ENCODE measurements at places on chromosomes 6 and 20. TPM values are rescaled to one million over a fixed set of nuclear protein-coding genes. Genes with fewer than 3 reads are reported as not detected.
A peak's percentile ranks its signal among the peaks of the same experiment; 100 is the strongest.

DNA sequence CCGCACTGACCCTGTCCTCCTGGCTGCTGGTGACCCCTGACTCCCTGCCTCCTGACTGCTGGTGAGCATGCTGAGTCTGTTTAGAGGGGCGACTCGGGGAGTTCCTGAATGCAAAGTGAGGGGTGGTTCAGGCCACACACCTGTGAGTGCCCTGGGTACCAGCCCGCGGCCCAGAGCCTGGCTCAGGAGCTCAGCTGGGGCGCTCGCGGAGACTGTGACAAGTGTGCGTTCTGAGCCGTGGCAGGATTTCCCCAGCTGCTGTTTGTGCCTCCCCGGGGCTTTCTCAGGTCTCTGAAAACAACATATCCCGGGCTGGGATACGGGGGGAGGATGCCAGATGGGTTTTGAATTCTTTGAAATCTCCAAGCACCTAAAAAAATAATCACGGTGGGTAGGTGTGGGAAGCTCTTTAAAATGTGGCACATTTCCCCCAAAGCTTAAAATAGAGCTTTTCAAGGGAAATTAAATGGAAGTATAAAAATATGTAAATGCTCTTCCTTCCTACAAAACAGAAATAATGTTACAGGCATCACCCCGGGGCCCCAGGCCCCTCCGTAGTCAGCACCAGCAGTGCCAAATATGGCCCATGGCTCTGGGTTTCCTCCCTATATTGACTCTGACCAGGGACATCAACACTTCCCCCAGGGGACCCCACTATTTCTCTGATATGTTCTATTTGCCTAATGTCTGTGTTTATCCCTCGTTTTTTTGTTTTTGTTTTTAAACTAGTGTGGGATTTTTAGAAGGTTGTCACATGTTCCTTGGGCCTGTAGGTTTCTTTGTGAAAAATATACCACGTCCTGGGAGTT, 49.9 kb upstream of the TAGAP start:
- no peak for DNase-seq

- DNase-seq, result no peak
These were observed 57.4 kb upstream of the EMILIN3 start for GRCh38 chr20:41424011-41424410.

DNA sequence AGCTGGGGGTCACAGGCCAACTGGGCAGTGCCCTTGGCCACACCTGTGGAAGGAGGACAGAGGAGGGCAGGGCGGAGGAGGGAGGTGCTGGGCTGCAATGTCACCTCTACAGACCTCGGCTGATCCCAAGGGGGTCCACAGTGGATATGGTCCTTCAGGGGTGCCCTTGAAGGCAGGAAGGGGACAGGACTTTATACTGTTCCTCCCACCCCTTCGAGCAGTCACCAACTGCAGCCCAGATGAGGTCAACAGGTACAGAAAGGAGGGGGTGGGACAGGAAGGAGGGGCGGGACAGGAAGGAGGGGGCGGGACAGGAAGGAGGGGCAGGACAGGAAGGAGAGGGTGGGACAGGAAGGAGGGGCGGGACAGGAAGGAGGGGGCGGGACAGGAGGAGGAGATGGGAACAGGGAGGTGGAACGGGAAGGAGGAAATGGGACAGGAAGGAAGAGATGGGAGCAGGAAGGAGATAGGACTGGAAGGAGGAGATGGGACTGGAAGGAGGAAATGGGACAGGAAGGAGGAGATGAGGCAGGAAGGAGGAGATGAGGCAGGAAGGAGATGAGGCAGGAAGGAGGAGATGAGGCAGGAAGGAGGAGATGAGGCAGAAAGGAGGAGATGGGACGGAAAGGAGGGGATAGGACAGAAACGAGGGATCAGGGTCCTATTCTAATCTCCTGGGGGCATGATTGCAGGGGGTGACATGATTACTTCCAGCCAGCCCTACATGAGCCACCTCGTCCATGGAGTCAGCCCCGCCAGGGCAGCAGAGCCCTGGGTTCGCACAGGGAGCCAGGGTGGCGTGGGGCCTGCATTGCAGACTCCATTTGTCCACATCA, 19.4 kb upstream of the MRGBP start:
- DNase-seq, result peak; percentile 33

DNA sequence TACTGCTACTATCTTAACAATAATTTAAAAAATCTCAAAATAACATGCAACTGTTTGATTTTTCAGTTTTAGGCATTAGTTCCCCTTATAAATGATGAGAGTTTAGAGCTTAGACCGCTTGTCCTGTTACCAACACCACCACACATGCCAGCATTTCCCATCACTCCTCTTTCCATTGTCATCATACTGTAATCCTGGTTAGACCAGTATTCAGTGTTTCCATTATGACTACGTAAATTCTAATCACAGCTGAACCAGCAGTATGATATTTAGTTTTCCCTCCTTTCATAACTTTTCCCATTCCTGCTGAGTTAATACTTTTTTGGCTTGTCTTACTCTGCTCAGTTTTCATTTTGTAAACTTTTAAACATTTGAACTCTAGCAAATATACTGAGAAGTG, 12.2 kb upstream of the TBC1D20 start:
- peak; percentile 88 for DNase-seq

GRCh38 chr6:1558388-1558787, 51.3 kb upstream of the FOXC1 start:
- DNase-seq, result no peak

- no peak for DNase-seq
These were observed 89.8 kb upstream of the ATXN1 start for GRCh38 chr6:16851044-16851540.

The CDH26 gene
- 0.22 TPM for total RNA-seq

DNA sequence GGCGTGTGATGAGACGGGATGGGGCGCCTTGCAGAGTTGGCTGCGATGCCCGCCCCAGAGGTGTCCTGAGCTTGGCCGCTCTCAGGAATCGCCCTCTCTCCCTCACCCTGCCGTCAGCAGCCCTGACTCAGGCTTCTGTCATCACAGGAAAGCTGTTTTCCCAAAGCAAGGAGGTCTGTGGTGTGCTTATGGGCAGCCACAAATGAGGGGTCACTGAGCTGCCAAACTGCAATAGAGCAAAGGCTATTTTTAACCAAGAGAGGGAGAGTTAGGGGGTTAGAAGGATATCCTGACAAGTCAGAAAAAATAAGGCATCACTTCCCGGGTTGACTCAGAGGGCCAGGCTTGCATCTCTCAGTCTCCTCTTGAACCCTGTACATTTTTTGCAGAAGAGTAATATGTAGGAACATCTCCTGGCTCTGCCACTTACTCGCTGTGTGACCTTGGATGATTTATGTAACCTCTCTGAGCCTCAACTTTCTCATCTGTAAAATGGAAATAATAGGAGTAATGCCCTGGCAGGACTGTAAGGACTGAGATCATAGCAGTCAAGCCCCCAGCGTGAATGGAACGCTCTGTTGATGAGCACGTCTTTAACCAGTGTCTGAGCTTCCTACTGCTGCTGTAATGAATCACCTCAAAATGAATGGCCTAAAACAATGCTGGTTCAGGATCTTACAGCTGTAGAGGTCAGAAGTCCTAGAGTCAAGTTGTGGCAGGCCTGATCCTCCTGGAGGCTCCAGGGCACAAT, 181.9 kb downstream of the NFATC2 start:
- DNase-seq, result peak; percentile 98

- no peak for DNase-seq
These were observed 42.1 kb upstream of the TMEM30A start for GRCh38 chr6:75326557-75327258.

The TMEM74B gene
- 0.44 TPM for total RNA-seq

GRCh38 chr6:64985726-64986125, 721.3 kb downstream of the EYS start:
- no peak for DNase-seq

The OPN5 gene
- total RNA-seq, result not detected

- DNase-seq, result no peak
These were observed 90.6 kb upstream of the TOP1 start for GRCh38 chr20:40938020-40938419.

DNA sequence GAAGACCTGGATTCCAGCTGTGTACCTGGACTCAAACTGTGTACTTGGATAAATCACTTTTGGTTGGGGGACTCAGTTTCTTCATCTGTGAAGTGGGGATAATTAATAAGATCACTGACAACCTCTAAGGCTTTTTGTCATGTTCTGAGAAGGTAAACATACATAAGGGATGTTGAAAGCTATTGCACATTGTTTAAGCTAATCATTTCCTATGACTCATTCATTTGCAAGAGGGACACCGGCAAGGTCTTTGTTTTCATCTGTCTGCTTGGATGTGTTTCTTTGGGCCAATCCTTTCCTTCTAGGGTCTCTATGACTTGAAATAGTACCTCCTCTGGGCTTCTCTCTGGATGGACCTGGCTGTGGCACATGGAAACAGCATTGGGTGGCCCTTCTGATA, 6.8 kb downstream of the PROKR2 start:
- DNase-seq, result peak; percentile 61

The NOTCH4 gene
- total RNA-seq, result 9.1 TPM

- DNase-seq, result peak; percentile 52
These were observed 33.7 kb downstream of the SLC9A8 start for GRCh38 chr20:49846206-49846807.

- peak; percentile 44 for DNase-seq
These were observed 14.3 kb upstream of the FAM135A start for GRCh38 chr6:70398783-70399728.

The SLC17A3 gene
- total RNA-seq, result not detected

The MEI4 gene
- not detected for total RNA-seq

The SLC25A27 gene
- 0.22 TPM for total RNA-seq

All from lung microvascular endothelial cell (primary cell).